ENCODE measurements at places on chromosomes 3 and 15. TPM values are rescaled to one million over a fixed set of nuclear protein-coding genes. Genes with fewer than 3 reads are reported as not detected.

DNA sequence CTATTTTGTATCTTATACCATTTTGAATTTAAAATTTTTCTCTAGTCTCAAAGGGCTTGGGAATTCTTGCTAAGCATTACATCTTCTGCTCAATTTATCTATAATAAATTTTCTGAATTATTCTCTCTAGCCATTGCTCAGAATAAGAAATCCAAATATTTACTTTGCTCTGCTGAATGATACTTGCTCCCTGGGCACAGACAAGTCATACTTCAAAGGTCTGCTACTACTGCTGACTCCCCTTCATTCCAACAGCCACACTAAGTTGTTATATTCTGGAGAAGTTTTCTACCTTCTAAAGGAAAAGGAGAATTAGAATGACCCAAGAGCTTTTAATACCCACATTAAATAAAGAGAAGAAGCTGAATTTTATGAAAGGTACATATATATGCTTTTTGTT, 460.3 kb upstream of the ZNF717 start:
- no peak overlapping the region for H3K4me3 ChIP-seq
- no peak for DNase-seq
- H3K27ac ChIP-seq: no peak overlapping the region
- H3K4me1 ChIP-seq: no peaks in the 10 kb centered on the region

DNA sequence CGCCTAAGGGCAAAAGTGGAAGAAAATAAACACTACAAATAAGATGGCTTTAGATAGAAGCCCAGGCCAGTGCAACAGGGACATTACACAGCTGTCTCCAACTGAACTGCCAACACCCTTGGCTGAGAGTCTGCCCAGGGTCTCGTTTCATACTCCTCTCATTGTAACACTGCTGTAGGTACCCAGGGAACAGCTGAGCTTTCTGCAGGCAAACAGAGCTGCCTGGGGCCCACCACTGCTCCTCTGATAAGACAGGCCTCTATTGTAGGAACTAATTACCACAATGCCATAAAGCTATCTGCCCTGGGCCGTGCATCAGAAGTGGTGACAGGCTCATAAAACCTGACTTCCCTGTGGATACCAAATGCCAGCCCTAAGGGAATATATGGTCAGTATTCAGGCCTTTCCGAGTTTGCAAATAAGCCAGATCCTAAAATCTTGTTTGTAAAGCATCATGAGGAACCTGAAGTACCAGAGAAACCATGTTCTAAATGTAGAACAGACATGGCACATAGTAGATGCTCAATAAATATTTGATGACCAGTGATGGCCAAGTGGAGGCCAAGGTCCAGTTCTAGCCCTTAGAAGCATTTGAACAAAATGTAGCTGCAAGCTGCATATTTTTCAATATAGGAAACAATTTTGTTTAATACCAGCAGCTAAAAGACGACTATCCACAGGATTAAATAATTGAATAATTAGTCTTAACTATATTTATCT, 84.3 kb upstream of the NEO1 start:
- no peaks in the 10 kb centered on the region for H3K4me1 ChIP-seq
- no peak overlapping the region for H3K27ac ChIP-seq
- DNase-seq: no peak
- no peaks in the 10 kb centered on the region for H3K36me3 ChIP-seq

DNA sequence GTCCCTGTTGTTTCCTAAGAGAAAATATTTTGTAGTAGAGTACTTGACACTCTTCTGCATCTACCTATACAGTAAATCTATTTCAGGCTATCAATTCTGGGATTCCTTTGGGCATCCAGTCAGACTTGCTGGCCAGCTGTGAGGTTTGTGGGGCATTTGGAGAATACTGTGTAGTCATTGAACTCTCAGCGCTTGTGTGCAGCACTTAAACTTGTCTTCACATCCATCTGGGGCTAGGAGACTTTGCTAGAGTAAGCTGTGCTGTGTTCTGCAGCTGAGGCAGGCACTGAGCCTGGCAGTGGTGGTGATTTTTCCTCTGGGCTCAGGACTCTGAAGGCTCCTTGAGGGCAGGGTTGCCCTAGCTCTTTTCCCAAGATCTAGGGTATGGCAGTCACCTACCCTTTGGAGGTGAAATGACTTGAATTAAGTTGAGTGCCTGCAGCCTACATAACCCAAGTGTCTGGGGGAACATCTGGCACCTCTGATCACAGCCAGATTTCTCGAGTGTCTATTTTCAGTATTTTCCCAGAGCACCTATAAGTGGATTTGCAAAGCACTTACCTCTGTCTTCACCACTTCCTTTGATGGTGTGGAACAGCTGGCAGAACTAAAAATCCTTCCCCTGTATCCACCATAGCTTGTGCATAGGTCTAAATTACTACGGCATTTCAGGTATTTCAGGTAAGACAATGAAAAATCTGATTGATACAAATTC, 19.3 kb downstream of the CLSTN2 start:
- H3K36me3 ChIP-seq: no peaks in the 10 kb centered on the region
- no peaks in the 10 kb centered on the region for H3K27me3 ChIP-seq
- no peak overlapping the region for H3K4me3 ChIP-seq

DNA sequence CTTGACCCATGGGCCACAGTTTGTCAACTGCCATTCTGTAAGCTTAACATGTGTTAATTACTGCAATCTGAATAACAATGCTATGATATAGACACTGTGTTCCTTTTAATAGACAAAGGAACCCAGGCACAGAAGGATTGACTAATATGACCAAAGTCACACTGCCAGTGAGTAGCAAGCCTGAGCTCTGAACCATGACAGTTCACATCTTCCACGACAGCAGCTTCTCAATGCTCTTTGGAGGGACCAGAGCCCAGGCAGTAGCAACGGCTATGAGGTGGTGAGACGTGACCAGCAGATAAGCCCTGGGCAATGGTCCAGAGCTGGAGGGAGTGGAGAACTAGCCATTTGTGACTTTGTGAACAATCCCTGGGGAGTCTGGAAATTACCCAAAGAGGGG, 19.4 kb downstream of the CA12 start:
- peaks cover 8% of the 10 kb centered on the region for H3K4me1 ChIP-seq
- no peak overlapping the region for H3K4me3 ChIP-seq
- H3K27me3 ChIP-seq: no peaks in the 10 kb centered on the region
- peak overlapping the region; percentile 48 for H3K27ac ChIP-seq
- H3K36me3 ChIP-seq: no peaks in the 10 kb centered on the region
- peak; percentile 78 for DNase-seq

DNA sequence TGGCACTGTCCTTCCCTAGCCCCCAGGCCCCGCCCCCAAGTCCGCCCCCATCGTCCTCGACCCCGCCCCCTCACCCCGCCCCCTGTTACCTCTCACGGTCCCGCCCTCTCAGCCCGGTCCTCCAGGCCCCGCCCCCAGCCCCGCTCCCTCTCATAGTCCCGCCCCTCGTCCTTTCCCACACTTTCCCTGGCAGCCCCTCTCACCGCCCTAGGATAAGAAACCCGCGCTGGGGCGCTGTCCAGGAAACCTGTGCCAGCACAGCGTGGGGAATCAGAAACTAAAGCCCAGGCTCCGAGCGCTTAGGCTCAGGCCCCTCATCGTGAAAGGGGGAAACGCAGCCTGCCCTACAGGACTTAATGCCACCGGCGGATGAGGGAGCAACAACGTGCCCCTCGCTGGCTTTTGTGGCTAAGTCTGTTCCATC, 20.9 kb downstream of the TRPM1 start:
- no peak overlapping the region for H3K4me3 ChIP-seq
- no peak overlapping the region for H3K27ac ChIP-seq
- H3K36me3 ChIP-seq: no peaks in the 10 kb centered on the region
- DNase-seq: no peak
- no peaks in the 10 kb centered on the region for H3K27me3 ChIP-seq
- H3K4me1 ChIP-seq: peaks cover 9% of the 10 kb centered on the region

DNA sequence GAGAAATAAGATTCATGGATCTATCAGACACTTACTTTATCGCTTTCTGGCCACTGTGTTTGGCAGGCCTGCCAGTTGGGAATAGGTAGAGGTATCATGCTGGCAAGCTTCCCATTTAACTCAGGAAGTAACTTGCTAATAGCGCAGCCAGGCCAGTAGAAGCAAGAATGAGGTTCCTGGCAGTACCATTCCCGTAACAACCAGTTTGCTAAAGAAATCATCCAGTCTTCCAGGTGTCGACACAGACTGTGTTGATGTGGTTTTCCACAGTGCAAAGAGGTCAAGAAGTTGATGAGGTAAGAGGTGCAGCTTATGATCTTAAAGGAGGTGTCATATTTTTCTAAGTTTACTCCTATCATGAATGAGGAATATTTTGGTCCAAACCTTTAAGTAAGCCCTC, 46.2 kb downstream of the DPH6 start:
- no peaks in the 10 kb centered on the region for H3K27me3 ChIP-seq
- no peak overlapping the region for H3K4me3 ChIP-seq
- no peaks in the 10 kb centered on the region for H3K4me1 ChIP-seq
- no peak for DNase-seq
- H3K36me3 ChIP-seq: no peaks in the 10 kb centered on the region

- no peak overlapping the region for H3K27ac ChIP-seq
- H3K36me3 ChIP-seq: no peaks in the 10 kb centered on the region
- no peak overlapping the region for H3K4me3 ChIP-seq
- no peak for DNase-seq
- no peaks in the 10 kb centered on the region for H3K4me1 ChIP-seq
Observed at GRCh38 chr3:30500666-30501399, 105.6 kb upstream of the TGFBR2 start.

GRCh38 chr3:48267782-48268181, 26.9 kb downstream of the ZNF589 start:
- H3K27ac ChIP-seq: no peak overlapping the region
- no peak for DNase-seq
- peaks cover 1% of the 10 kb centered on the region for H3K4me1 ChIP-seq
- H3K36me3 ChIP-seq: no peaks in the 10 kb centered on the region
- no peaks in the 10 kb centered on the region for H3K27me3 ChIP-seq

DNA sequence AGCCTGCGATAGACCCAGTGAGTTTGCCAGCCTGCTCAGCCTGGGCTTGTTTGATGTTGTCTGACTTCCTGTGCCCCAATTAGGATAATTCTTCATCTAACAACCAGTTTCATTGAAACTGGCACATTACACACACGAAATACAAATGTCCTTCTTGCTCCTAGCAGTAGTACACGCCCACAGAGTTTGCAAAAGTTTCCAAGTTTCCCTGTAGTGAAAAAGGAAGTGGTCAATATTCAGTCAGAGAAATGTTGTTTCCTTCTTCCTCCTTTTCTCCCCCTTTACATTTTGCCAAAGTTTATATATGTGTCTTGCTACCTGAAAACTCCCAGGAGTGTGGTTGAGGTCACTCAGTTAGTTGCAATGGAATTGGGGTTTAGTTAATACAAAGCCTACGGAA, 58.4 kb upstream of the LRTM1 start:
- no peaks in the 10 kb centered on the region for H3K27me3 ChIP-seq
- no peaks in the 10 kb centered on the region for H3K36me3 ChIP-seq
- no peak for DNase-seq
- no peak overlapping the region for H3K27ac ChIP-seq

HGD gene
- 27.7 TPM for total RNA-seq

RETNLB gene
- total RNA-seq: not detected

LRTM1 gene
- total RNA-seq: not detected

PLSCR5 gene
- total RNA-seq: not detected

Data from pancreas (tissue), 10 donors.